ENCODE measurements at places on chromosomes 13 and 19. TPM values are rescaled to one million over a fixed set of nuclear protein-coding genes. Genes with fewer than 3 reads are reported as not detected.
A peak's percentile ranks its signal among the peaks of the same experiment; 100 is the strongest.

DNA sequence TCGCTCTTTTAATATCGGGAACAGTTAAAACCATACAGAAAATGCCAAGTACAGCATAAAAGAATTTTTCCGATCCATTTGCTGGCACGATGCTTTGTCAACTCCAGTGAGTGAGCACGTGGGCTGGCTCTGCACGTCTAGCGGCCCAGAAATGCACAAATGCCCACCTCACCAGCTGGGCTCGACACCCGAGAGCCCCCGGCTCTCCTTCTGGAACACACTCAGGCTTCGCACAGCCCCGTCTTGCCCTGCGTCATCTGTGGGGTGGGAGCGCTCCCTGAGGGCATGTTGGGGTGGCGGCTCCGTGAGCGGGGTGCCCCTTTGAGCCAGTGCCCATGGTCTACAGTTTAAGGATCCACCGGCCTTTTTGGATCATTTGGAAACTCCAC, 24.5 kb downstream of the ATP4B start:
- DNase-seq = no peak

The LILRB3 gene
- total RNA-seq = 0.74 TPM

The SOX21 gene
- not detected for total RNA-seq

DNA sequence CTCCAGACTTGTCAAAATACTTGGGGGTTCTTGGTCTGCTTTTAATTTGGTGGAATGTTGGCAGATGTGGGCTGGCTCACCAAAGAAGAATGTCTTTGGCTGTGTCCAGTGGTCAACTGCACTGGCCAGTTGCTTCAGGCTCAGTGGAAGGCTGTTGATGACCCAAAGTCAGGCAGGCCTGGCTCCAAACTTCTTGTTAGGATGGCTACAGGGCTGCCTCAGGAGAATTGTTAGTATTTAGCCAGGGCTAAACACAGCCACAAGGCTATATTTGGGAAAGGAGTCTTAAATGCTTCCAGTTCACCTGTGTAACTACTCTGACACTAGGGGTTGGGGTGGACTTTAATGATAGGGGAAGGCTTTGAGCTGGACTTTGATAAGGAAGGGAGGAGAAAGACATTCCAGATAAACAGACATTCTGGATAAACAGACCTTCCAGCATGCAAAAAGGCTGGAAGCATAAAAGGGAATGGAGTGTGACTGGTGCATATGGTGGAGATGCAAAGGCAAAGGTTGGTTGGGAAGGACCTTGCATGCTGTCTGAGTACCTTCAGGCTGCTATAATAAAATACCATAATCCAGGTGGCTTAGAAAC, 116.8 kb downstream of the FOXO1 start:
- no peak for DNase-seq

DNA sequence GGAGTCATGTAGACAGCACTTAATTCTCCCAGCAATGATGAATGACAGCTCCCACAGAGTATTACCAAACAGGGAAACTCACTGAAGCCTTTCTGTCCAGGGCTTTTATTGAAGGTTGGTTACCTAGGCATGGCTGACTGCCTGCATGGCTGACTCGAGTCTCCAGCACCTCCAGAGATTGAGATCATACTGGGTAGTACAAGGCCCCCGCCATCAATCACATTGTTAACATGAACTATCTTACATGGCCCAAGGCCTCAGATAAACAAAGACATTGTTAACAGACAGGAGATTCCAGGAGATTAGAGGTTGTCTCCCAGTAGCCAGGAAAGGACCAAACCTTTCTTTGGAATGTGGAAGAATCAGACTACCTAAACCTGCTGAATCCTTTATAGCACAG, 128.3 kb upstream of the LSM14A start:
- no peak for DNase-seq

DNA sequence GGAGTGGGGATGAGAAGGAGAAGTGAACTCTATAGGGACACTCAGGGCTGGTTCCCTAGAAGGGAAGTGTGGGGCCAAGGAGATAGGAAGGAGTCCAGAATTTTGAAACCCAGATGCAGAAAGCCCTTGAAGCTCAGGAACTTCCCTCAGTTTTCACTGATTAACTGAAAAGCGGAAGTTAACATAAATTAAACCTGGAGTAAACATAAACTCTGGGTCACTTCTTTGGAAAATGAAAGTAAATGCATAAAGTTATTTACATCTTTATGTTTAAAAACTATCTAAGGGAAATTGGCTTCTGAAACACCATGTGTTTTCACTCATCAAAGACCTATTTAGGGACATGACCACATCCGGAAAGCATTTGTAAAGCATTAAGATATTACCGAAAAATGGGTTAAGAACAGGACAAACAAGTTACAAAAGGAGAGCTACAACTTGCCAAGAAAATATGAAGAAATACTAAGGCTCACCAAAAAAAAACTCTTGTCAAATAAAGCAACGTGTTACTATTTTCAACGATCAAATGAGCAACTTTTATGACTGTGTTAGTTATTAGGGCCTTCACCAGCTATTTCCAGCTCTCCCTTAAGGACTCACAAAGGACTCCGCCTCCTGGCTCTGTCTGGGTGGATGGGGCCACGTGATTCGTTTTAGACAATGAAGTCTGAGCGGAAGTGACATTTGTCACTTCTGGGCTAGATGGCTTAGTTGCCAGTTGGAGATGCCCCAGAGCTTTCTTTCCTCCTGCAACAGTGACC, 439.1 kb upstream of the ZNF507 start:
- DNase-seq = no peak

DNA sequence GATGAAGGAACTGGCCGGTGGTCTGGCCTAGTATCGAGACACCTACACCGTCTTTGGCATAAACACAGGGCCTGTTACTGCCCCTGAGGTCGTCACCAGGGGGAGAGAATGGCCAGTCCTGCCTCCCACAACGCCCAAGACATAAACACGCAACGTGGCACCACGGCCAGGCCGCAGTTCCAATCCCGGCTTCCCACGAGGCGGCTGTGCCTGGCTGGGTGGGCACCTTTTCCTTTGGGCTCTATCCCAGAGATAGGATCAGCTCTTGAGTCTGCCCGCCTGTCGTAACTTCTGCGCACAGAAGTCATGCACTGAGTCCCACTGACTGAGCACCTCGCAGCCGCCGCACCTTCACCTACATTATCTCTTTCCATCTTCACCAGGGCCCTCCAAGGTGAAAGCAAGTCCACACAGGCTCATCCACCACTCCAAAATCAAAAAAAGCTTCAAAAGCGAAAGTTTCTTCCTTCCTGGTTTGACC, 1.1 kb downstream of the MIER2 start:
- peak; percentile 15 for DNase-seq
